ENCODE measurements at places on chromosomes 6 and 20.

- DNase-seq: no peak
Measured at GRCh38 chr20:63427724-63428330, 44.6 kb downstream of the KCNQ2 start.

DNA sequence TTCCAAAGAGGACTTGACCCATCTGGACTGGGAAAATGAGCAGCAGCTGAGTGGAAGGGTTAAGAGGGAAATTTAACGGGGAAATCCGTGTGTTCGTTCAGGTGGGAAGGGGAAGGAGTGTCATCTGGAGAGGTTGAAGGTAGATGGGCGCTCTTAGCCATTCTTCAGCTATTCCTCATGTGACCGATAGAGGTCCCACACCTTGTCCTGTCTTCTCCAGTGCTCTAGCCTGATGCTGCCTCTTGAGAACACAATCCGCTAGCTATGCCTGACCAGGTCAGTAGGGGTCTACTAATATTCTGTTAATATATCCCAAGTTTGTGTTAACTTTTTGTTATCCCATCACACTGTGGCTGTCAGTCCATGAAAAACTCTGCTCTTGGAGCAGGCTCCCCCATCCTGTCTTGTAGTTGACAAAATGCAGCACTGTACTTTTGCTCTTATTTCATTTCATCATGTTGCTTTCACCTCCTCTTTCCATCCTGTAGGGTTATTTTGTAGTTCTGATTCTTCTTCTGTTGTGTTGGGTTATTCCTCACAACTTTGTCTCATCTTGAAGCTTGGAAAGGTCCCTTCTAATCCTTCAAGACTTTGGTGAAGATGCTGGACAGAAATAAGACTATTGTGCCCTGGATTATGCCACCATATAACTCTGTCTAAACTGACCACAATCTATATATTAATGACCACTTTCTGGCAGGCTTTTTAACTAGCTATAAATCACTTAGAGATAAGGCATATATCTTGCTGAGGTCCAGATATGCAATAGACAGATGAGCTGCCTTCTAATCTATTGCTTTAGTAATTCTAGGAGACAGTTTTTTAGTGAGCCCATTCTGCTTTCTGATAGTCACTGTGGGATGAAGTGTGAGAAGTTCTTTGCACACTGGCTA lies 123.4 kb upstream of the SUPT3H start:
- no peak for DNase-seq

DNA sequence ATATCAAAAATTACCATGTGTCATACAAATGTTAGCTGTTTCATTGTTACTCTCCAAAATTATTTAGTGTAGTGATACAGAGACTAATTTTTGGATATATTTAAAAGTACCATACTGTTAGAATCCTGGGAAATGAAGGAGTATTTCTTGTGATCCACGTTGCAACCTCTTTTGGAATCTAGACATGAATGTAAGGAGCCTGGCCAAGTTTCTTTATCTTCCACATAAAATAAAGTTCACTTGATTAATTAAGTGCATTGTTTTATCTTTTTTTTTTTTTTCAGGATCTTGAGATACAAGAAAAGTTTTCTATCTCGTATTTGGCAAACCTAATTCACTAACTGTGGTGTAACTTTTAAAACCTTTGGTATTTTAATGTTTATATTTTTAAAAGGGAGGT lies 270.7 kb downstream of the SOX4 start:
- DNase-seq: no peak

DNA sequence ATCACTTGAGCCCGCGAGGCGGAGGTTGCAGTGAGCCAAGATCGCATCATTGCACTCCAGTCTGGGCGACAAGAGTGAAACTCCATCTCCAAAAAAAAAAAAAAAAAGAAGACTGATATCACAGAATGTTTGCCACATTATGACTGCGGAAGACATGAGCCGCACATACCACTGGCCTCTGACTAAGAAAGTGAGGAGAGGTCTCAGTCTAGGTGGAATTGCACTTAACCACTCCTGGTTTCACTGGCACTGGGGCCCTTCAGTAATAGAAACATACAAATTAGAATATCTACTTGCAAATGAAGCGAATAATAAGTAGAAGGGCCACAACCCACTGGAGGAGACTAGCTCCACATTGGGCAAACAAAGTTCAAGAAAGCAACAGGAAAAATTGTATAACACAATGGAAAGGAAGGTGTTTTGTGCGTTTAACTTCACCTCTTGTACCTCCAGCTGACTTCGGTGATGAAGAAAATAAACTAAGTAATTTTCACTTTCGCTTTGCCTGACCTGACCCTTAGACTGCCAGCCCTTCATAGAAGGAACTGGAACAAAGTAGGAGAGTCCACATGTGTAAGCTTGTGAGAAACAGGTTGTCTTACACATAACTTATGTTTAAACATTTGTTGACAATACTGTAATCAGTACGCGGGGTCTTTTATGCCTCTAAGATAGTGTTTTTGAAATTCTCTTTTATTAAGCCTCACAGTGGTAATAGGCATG lies 147.5 kb upstream of the TSHZ2 start:
- no peak for DNase-seq

DNA sequence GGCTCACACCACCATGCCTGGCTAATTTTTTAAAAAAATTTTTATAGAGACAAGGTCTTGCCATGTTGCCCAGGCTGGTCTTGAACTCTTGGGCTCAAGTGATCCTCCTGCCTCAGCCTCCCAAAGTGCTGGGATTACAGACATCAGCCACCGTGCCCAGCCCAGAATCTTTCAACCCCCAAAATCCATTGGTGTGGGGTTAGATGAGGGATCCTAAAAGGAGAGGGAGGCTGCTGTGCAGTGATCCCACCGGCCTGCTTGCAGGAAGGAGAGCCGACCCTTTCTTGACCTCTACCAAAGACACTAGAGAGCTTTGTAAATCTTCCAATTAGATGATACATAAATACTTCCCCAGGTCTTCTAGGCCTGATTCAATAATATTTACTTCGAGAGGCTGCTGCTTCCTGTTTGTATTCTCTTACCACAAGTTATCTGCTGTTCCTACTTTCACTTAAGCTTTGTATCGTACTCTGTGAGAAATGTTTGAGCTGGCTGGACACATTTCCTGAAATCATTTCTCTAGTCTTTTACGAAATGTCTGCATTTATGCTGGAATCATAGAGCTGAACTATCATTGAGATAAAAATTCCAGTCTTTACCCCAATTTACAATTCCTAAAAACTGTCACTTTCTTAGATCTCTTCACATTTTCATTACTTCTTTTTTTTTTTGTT lies 49.3 kb upstream of the IER3 start:
- DNase-seq: no peak

DNA sequence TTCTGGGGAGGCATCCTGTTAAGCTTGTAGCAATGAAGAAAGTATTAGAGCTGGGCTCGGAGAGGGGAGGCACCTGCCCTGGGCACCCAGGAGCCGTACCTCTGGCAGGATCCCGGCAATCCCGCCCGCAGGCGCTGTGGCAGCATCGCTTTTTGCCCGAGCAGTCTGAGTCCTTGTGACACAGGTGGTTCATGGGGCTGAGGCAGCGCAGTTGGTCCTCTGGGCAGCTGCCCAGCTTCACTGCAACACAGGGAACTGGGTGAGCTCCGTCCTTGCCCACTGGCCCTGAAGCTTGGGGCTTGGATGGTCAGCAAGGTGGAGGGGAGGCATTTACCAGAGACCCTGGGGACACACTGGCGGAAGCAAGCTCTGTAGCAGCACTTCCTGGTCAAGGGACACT lies 4.7 kb downstream of the WFDC5 start:
- no peak for DNase-seq

Measured in omental fat pad (tissue), 4 donors.